Renal cortex interstitium (tissue), 15 donors: ENCODE measurements at places on chromosomes 13 and 19.

GRCh38 chr13:79995334-79995733, 345.6 kb downstream of the SPRY2 start:
- no peak for DNase-seq

DNA sequence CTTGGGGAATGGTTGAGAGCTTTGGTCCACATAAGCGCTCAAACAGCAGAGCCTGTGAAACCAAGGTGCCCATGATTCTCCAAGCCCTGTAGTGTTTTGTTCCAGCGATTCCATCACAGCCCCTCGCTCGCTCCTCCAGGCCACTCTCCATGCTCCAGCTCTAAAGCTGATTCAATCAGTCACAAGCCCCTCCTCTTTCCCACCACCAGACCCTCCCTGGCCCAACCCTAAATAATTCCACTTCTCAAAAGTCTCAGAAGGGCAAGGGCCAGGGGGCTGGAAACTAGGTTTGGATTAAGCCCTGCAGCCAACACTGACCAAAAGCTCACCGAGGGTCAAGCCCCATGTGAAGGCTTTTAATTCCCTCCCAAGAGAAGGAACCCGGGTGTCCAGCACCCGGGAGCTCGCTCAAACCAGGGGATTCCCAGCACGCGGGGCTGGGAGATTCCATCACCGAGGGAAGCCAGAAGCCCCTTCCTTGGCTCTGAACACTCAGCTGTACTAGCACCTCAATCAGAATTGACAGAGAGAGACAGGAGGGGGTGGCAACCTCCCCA, 1.5 kb downstream of the ZNF296 start:
- no peak for DNase-seq

DNA sequence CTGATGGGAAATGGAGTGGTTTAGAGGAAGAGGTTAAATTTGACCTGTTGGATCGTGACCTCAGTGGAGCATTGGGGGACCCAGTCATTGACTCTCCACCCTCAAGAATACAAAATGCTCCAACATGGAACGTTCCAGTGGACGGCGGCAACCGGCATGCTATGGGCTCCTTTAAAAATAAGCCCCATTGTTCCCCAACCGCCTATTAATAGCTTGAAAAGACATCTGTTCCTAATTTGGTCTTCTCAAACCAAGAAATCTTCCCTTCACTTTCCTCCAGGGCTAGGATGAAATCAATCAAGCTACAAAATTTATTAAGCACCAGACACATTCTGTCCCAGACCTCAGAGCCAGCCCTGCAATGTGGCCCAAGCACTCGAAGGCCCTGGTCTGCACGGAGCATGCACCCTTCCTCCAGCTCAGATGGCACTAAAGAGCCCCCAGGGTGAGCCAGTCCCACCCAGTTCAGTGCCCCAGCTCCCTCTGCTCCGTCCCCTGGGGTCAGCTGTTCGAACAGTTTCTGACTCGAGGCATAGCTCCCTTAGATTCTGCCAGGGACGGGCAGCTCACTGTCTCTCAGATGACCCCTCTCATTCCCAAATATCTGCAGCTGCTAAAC, 22.5 kb upstream of the VSTM2B start:
- no peak for DNase-seq

DNA sequence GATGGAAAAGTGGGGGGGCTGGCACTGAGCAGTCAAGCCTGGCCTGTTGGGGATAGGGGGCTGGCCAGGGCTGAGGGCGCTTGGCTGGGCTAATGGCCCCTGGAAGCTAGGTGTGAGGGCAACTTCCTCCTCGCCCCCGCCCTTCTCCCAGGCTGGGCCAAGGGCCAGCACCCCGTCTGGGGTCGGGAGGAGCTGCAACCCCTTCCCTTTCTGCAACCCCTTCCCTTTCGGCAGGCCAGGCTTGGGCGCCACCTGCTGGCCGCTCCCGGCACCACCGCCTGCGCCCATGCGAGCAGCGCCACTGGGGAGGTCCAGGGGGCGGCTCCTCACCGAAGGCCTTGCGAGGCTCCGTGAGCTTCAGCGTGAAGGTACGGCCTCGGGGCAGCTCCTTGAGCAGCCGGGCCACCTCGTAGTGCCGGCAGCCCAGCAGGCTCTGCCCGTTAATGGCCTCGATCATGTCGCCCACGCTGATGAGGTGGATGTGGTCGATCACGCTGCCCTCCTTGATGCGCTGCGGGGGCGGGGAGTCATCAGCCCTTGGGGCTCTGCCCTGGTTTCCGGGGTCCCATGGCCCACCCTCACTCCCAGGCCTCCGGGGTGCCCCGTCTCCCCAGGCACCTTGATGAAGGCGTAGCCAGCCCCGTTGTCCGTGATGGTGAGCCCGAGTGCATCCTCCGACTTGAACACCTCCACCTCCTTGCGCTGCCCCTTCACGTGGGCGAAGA, 5.0 kb upstream of the PTGER1 start:
- DNase-seq = no peak

DNA sequence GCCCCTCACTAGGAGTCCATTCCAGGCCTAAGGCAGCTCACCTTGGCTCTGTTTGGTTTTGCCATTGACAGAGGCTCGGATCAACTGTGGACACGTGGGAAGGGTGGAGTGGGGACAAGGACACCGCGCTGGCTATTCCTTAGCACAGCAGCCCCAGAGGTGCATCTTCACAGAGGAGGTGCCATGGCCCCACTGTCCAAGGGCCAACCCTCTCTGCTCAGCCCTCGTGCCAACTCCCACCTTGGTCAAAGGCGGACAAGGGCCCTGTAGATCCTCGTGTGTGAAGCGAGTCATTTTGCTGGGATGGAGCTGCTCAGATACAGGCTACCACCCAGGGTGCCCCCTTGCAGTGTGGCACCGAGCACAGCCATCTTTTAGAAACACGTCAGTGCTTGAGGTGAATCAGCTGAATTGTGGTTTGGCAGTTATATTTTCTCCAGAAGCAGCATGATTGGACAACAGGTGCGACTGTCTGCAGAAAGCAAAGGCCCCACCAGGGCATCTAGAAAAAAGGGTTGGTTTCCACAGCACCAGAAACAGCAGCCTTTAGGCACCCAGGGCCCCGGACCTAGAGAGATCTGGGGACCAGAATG, 192.1 kb upstream of the GPR12 start:
- no peak for DNase-seq

DNA sequence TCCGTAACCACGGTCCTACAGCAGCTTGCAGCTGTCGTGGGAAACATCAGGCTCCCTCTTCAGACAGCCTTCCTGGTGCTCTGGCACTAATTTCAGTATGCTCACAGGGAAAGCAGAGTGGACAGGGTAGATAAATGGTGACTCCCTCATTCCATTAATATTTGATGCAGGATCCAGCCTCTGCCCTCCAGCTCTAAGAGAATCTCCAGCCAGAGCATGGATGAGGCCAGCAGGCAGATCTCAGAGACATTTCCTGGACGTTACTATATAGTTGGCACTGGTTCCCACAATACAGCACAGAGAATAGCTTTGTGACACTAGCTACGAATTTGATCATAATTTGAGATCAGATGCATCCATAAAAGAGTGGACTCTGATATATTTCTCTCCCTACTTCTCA, 341.4 kb downstream of the LIG4 start:
- no peak for DNase-seq

DNA sequence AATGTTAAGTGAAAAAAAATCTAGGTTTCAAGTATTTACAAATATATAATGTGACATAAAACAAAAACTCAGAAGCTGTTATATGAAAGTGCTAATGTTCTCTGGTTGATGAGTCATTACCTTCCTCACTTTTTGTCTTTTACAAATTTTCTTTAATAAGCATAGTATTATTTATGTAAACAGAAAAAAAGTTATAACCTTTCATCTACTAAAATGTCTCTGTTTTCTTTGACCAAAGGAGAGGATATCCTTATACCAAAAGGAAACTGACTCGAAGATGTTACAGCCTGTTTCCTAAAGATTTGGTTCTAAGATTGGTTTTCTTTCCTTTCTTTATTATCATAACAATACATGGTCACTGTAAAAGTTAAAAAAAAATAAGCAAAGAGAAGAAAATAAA, 38.0 kb downstream of the RCBTB2 start:
- no peak for DNase-seq

- DNase-seq = no peak
These were observed 1687.5 kb downstream of the EFNB2 start for GRCh38 chr13:104847922-104848321.

- no peak for DNase-seq
These were observed 95.2 kb downstream of the USP12 start for GRCh38 chr13:27076421-27076820.

DNA sequence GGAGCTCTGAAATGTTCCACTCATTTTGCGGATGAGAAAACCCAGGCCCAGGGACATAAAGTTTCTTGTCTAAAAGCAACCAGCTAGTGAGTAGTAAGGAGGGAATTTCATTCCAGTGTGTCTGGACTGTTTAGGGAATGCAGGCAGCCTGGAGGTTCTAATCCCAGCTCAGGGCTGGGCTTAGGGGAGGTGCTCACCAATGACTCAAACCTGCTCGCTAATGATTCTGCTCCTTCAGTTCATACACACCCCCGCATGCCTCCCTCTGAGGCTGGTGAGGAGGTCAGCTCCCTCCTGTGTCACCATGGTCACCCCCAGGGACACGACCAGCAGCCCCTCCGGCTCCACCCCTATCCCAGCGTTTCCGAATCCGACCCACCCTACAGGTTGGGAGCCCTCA, 34.6 kb downstream of the CYP4F2 start:
- no peak for DNase-seq

DNA sequence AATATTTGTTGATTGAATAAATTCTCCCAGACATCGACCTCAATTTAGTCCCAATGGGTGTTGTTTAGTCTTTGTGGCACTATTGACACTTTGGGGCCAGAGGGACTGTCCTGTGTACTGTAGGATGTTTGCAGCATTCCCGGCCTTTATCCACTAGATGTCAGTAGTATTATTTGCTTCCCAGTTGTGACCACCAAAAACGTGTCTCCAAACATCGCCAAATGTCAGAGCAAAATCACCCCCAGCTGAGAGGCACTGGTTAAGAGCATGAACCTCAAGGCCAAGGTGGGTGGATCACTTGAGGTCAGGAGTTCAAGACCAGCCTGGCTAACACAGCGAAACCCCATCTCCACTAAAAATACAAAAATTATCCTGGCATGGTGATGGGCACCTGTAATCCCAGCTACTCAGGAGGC, 15.4 kb downstream of the NLRP12 start:
- DNase-seq = no peak

GRCh38 chr19:33683881-33684537, 62.3 kb downstream of the CHST8 start:
- DNase-seq = peak; percentile 39

DNA sequence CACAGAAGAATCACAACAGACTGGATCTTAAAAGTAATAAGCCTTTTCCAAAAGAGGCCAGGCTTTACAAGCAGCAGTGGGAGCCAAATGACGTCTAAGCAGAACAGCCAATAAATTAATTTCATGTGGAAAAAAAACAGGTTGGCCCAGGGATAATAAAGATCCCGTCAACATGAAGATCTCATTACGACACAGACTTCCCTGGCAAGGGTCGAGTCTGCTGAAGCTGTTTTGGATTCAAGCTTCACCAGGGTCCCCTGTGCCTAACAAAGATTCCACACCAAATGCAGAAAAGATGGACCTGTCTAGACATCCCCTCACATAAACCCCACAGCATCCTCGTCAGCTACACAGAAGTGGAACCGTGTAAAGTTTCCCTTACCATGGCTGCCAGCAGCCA, 215.1 kb upstream of the ZNF507 start:
- DNase-seq = no peak

- DNase-seq = no peak
These were observed 1.3 kb upstream of the GPR42 start for GRCh38 chr19:35369522-35369921.

GRCh38 chr19:37655689-37656371, 565 bp upstream of the ZFP30 start:
- peak; percentile 70 for DNase-seq

DNA sequence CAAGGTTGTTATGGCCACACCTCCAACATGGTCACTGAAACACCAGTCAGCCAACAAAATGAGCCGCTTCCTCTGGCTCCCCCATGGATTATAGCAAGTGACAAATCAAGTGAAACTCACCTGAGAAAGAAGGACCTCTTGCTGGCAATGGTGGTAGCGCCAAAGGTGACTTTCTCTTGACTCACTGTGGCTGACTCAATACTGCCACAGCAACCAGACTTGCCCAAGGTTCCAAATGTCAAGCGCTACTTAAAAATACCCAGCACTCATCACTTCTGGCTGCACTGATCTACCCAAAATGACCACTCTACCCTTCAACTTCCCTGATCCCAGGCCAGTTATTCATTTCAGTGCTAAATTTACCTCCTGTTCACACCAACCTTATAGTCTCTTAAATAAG, 495.5 kb downstream of the FOXO1 start:
- DNase-seq = no peak

- DNase-seq = no peak
These were observed 44.0 kb downstream of the COG3 start for GRCh38 chr13:45508776-45509175.

GRCh38 chr19:15871570-15871969, 26.3 kb downstream of the CYP4F2 start:
- DNase-seq = no peak

- DNase-seq = no peak
These were observed 18.3 kb upstream of the CYSLTR2 start for GRCh38 chr13:48635478-48635877.

- no peak for DNase-seq
These were observed 2284.7 kb upstream of the PCDH20 start for GRCh38 chr13:63700350-63700749.
